ENCODE measurements at places on chromosomes 6 and 20.
A peak's percentile ranks its signal among the peaks of the same experiment; 100 is the strongest.

DNA sequence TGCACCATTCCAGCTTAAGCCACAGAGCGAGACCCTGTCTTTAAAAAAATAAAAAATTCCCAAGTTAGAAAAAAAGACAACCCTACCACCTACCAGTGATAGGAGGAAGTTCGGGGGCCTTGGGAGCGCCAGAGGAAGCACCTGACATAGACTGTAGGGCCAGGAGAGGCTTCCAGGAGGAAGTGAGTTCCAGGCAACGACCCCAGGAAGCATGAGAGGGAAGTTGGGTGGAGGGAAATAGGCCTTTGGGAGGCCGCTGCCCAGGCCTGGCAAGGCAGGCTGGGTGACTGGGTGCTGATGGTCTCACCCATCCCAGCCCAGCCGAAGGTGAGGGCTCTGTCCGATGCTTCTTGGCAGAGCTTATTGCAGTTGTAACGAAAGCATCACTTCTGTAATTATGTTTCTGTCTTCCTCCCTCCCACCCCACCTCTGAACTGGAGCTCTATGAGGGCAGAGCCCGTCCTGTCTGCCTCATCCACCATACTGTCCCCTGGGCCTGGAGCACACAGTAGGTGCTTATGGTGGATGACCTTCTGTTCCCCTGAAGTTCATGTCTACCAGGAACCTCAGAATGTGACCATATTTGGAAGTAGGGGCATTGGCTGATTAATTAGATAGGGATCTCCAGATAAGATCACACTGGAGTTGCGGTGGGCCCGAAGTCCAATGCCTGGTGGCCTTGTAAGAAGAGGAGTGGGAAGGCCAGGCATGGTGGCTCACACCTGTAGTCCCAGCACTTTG lies 54.1 kb downstream of the UBE2V1 start:
- DNase-seq: no peak

- DNase-seq: no peak
Observed at GRCh38 chr6:143538374-143538773, 26.9 kb upstream of the FUCA2 start.

DNA sequence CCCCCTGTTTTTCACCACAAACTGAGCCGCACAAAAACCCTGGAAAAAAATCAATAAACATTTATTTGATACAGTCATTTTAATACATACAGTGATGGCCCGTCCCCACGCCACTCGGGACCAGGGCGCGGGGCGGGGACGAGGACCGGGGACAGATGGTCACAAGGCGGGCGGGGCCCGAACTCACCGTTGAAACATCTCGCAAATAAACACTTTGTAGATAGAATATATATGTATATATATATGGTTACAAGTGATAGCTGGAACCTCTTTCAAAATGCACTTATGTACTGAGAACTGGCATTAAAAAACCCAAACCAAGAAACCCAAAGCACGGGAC lies 418 bp upstream of the UCKL1 start:
- no peak for DNase-seq

- no peak for DNase-seq
Observed at GRCh38 chr6:38498085-38498484, 141.6 kb downstream of the BTBD9 start.

- no peak for DNase-seq
Observed at GRCh38 chr20:60352017-60352416, 393.8 kb downstream of the CDH26 start.

GRCh38 chr20:54208548-54209176 lies 775 bp downstream of the PFDN4 start:
- DNase-seq: peak; percentile 29

- no peak for DNase-seq
Observed at GRCh38 chr20:3277686-3278465, 38.9 kb upstream of the SLC4A11 start.

DNA sequence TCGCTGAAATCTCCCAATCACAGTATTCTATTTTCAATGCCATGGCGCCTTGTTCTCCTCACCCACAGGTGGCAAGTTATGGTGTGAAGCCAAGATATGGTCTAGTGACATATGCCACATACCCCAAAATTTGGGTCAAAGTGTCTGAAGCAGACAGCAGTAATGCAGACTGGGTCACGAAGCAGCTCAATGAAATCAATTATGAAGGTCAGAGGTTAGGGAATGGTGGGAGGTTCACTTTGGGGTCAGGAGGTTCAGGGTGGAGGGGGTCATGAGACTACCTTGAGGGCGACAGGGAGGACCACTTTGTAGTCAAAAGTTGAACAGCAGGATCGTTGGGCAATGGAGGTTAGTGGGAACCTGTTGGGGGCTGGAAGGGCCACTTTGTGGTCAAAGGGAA lies 2.4 kb downstream of the CFB start:
- no peak for DNase-seq

- DNase-seq: no peak
Observed at GRCh38 chr6:119052987-119053386, 25.5 kb downstream of the FAM184A start.

- DNase-seq: peak; percentile 23
Observed at GRCh38 chr6:4169028-4169789, 33.8 kb upstream of the ECI2 start.

DNA sequence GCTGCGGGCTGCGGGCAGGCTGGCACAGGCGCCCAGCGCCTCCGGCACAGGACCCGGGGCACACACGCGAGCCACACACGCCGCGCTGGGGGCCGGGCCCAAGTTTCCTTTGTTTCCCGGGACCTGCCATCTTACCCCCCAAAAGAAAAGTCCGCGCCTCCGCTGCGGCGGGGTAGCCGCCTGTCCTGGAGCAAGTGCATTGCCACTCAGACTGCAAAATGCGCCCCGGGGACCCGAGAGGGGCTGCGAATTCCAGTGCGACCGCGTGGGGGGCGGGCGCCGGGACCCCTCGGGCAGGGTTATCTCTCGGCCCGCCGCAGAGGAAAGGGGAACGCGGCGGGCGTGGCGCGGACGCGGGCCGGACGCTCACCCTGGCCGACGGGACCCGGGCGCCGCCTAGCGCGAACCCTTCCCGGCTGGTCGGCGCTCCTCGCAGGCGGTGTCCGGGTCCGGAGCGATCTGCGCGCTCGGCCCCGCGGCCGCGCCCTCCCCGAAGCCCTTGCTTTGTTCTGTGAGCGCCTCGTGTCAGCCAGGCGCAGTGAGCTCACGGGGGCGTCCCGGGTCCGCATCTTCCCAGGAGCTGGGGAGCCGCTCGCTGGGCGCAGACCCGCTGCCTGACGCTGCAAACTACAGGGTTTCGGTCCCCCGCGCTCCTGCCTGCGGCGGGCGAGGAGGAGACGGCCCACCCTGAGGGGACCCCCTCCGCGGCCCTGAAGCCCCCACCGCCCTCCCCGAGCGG lies 639 bp upstream of the CD24 start:
- DNase-seq: no peak

DNA sequence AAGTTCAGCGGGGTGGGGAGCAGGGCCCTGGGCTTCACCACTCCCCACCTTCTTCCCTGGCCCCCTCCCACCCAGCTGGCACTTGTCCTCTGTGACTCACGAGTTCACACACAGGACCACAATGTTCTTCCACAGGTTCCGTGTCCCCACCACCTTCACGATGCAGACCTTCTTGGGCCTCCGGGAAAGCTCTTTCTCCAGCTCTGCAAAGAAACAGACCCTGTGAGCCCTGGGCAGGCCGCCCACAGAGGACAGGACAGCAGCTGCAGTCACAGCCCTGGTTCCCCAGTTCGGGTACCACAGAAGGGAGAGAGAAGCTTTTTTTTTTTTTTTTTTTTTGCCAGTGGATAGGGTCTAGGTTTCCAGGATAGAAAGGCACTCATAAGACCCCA lies 30.9 kb downstream of the PSMG4 start:
- DNase-seq: no peak

- DNase-seq: no peak
Observed at GRCh38 chr20:42046371-42047085, 428.4 kb upstream of the CHD6 start.

DNA sequence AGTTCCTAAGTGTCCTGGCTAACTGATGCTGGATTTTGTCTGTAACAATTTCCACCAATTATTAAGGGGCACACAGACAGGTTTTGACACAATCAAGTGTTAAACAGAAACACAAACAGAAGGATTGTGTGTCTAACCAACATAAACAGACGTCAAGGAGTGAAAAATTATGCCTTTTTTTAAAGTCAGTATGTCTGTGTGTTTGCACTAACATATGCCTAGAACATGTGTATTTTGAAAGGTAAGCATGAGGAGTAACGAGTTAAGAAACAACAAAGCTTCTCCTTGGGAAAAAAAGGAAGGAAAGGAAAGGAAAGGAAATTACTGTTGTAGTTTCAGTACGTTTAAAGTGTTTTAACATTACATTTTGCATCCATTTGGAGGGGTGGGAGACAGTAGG lies 466.3 kb upstream of the ID4 start:
- DNase-seq: no peak

GRCh38 chr20:33239979-33240736 lies 4.4 kb downstream of the BPIFA1 start:
- DNase-seq: no peak

- DNase-seq: no peak
Observed at GRCh38 chr6:168319279-168320111, at the start of gene DACT2. Gene DACT2, minus strand, starts transcription at chr6:168319777. Its CDS starts 144 bp downstream, at chr6:168319633.

- no peak for DNase-seq
Observed at GRCh38 chr20:10463622-10464021, 28.5 kb downstream of the SLX4IP start.

- no peak for DNase-seq
Observed at GRCh38 chr6:89045576-89045975, 35.0 kb upstream of the PNRC1 start.

DNA sequence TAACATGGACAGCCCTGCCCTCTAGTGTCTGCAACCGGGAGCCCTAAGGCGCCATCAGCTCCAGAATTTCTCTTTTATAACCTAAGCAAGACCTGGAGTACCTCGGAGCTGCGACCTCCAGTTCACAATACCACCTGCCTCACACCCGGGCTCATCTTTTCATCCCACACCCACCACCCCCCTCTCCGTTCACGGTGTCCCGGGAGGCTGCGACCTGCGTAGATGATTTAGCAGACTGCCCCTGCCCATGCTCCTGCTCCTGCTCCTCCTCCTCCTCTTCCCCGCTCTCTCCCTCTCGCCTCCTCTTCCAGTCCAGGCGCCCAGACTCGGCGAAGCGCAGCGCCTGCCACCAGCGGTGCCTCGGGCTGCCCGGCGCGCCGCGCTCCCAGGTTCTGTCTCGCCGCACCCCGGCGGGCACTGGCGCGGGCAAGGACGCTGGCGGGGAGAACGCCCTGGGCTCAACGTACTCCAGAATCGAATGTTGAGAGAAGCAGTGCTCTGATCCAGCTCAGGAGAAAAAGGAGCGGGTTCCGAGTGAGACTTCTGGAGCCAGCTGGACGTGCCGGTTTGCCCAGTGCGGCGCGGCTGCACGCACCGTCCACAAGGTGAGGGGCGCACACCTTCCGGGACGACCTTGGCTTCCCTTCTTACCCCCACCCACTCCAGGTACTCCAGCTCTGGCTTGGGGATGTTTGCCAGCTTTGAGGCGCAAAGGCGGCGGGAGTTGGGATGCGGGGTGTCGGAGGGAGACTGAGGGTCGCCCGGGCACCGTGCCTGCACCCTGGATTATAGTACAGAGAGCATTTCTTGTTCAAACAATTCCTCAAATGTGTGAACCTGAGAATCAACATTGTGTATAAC lies at the start of gene HTR1E:
Gene HTR1E (plus strand): TSS at position 310 of the 861 bp plus-strand sequence. CDS start 77,807 bp downstream, outside the sequence.
- no peak for DNase-seq

DNA sequence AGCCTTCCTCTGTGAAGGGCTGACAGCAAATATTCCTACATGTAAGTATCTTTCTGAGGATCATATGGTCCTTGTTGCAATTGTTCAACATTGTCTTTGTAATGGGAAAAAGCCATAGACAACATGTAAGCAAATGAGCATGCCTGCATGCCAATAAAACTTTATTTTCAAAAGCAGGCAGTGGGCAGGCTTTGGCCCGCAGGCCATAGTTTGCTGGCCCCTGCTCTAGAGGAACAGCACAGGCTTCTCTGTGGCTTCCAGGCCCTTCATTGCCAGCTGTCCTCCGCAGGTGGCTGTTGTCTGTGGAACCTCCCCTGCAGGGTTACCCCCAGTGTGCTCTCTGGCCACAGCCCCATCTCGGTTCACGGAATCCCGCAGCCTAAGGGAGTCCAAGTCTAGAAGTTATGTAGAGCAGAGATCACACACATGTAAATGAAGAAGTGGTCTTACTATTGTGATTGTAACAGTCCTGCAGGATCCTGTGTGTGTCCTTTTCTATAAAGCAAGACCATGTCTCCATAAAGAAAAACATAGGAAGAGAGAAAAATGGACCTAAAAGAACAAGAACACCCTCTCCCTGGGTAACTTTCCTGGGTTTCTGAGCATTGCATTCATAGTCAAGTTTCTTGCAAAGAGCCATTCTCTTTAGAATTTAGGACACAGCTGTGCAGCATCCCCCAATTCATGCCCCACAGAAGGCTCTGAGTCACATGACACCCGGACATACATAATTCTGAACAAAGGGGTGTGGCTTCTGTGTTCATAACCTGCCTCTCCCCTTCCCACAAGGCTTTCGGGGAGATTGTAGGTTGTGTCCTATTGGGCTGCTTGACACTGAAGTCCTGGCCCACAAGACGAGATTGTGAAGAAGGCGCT lies 10.0 kb downstream of the UNC93A start:
- no peak for DNase-seq

GRCh38 chr6:42702200-42702599 lies 20.2 kb downstream of the PRPH2 start:
- no peak for DNase-seq

- no peak for DNase-seq
Observed at GRCh38 chr6:84227044-84227433, 404 bp downstream of the CEP162 start.

DNA sequence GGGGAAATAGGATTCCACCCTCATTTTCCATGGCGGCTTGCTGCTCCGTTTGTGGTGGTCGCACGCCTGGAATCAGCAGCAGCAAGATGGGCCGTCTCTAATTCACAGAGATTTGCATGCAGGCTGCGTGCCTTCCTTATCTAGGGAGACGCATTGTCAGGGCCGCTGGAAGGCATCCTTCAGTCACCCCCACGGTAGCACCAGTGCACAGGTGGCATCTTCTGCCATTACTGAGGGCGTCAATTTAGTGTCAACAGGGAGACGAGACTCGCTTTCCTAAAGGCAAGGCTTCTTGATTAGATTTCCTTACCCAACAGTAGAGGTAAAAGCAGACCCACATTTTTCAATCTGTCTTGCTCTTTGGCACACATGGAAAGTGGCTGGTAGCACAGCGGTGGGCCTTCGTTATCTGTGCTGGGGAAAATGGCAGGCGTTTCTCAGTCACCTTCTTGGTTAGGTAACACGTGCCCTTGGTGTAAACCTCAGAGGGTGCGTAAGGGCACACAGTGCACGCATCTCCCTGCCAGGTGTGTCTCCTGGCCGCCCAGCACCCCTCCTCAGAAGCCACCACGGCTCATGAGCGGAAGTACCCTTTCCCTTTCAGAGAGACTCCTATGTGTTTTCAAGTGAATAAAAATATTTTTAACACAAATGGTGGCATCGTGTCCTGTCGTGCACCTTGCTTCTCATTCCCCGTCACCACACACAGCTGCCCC lies 27.3 kb upstream of the VSTM2L start:
- no peak for DNase-seq

DNA sequence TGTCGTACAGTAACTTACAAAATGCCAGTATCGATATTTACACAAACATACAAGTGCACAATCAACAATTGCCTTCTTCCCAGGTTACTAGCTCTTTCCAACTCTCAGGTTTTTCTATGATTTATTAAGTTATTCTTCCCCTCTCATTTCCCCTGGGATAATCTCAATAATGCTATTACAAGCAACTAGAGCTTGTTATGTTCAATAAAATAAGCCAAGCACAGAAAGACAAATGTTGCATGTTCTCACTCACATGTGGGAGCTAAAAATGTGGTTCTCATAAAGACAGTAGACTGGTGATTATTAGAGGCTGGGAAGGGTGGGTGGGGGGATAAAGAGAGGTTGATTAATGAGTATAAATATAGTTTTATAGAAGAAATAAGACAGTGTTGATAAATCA lies 577.1 kb downstream of the HACE1 start:
- no peak for DNase-seq

GRCh38 chr6:161079566-161080262 lies 88.1 kb downstream of the MAP3K4 start:
- peak; percentile 44 for DNase-seq
